ENCODE measurements at places on chromosomes 2 and 18.

DNA sequence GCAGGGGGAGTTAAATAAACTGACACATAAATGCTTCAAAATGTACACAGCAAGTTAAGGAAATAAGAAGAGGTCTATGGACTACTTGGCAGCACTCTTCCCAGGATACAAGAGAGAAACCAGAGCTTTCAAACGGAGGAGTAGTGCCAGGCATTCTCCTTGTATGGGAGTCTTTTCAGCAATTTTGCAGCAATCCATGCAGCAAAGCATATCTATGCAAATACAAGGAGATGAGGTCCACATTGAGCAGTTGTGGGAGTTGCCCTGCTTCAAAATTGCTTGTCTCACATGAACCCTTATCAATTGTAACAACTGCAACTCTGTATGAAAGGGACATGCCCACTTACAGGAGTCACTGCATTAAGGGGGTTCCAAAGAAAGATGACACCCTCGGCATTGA is 37.8 kb downstream of the SCN9A start:
- DNase-seq, result no peak

- no peak for DNase-seq
These were observed 28.7 kb downstream of the XIRP2 start for GRCh38 chr2:166916987-166917386.

GRCh38 chr2:171830039-171830438 is 64.0 kb downstream of the SLC25A12 start:
- no peak for DNase-seq

DNA sequence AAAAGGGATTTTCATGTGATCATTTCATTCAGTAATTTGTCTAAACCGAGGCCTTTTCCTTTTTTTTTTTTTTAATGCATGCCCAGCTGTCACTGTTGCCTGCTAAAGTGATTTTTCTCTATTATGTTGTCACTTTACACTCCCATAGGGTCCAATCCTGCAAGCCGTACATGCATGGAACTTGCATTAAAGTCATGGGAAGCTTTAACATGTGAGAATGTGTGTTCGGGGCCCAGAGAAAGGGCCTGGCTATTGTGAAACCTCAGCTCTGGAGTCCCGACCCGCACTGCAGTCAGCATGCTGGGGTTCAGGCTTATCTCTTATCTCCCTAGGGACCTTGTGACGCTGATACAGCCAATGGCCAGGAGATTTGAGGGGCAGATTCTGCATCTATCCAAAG is 474.6 kb downstream of the SLC4A3 start:
- no peak for DNase-seq

DNA sequence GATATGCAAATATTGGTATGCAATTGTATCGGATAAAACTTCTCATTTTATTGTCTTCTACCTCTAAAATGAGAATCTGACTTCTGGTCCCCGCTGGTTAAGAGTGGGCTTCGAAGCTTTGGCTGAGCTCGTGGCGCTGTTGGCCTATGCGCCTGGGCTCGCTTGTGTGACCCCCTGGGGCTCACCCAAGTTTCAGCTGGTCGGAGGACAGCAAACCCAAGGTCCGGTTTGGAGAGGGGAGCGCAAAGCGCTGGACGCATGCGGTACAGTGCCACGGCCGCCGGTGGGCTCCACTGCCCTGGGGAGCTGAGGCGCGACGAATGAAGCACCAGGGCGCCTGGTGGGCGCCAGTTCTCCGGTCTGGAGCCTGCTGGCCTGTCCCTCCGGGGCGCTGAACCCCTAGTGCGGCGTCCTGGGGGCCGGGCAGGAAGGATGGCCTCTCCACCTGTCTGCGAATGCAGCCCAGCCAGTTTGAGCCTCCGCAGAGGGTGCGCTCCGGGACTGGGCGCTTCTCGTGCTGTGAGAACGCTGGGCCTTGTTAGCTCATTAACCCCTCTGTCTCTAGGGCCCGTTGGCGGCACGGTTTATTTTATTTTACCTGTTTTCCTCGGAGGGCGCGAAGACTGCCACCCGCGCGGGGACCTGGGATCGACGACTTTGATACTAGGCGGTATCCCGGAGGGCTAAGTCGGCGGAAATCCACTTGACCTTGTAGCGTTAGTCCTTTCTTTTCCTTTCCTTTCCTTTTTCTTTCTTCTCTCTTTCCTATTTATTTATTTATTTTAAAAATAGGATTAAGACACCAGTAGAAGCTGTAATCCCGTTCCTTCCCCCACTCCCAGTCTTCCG is 10.4 kb downstream of the MEIS1 start:
- no peak for DNase-seq

DNA sequence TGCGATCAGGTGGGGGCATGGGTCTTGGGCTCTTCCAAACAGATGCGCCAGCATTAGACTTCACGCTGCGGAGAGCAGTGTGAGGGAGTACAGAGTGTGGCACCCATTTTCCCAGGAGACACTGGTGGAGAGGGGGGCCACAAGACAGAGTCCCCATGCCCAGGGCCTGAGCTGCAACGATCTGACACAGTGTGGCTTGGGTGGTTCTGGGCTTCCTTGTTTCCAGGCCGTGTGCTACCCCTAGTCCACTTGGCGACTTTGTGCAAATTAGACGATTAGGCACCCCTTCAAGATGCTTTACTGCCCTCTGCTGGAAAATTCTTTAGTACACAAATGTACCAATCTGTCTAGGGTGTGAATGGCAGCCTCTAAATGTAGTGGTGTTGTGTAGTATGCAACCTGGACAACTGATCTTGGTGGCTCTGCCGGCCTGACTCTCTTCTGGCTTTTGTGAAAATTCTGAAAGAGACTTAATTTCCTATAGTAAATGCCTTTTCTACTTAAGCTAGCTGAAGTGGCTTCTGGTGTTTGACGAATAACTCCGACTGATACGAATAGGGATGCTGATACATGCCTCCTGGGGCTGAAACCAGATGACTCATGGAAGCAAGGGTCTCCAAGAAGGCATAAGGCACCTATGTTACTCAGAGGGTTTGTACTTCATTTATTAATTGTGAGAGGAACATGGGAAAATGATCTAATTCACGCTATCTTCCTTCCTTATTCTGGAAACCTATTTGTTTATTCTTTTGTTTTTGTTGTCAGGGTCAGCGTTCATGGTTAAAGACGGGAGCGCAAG is 92.3 kb upstream of the SMAD2 start:
- peak; percentile 73 for DNase-seq

GRCh38 chr2:16625201-16625729 is 40.4 kb downstream of the CYRIA start:
- DNase-seq, result no peak

DNA sequence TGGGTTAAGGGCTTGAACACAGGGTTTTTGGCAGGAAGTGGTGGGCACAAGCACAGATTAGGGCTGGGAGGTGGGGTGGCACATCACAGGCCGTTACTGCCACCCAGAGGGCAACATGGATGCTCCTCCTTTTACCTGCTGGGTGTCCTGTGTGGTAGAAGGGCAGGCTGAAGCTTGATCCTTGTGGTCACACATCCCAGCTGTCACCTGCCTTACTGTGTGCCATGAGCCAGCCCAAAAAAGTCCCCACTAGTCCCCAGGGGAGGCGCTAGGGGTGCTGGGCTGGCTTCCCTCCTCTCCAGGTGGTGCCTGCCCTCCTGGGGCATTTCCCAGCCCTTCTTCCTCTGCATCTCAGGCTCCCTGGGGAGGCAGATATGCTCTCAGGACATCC is 50.5 kb upstream of the ALPP start:
- DNase-seq, result no peak

GRCh38 chr2:23901966-23902846 is 24.7 kb downstream of the ATAD2B start:
- DNase-seq, result no peak

DNA sequence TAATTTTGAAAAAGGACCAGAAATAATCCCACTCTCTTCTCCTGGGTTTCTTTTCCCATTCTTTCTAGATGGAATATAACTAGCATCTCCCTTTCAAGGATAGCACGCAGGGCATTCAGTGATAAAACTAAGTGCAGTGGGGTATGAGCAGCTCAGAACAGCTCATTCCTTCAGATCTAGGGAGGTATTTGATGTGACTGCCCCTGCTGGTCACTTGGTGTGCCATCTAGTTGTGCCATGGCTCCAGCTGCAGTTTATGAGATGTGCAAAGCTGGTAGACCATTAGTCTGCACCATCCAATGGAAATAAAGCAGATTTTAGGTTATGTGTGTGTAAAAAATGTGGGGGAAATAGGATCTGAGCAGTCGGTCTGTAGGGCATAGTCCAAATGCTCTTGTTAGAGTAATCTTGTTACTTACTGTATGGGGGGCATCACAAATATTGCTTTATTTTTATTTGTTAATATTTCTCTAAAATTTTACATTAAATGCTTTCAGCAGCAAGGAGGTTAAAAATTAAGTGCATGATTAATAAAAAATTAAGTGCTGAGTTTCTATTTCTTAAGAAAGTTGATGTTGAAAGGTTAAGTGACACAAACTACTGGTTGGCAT is 38.9 kb downstream of the CTAGE1 start:
- no peak for DNase-seq

GRCh38 chr18:65436430-65436829 is 314.4 kb upstream of the CDH7 start:
- no peak for DNase-seq

- DNase-seq, result no peak
These were observed 6.0 kb downstream of the NCK2 start for GRCh38 chr2:105750735-105751134.

- no peak for DNase-seq
These were observed 198.1 kb downstream of the MCFD2 start for GRCh38 chr2:46717344-46718121.

- DNase-seq, result peak; percentile 39
These were observed 89.9 kb downstream of the GULP1 start for GRCh38 chr2:188381614-188382013.

- DNase-seq, result no peak
These were observed 17.7 kb downstream of the RPIA start for GRCh38 chr2:88709181-88709631.

DNA sequence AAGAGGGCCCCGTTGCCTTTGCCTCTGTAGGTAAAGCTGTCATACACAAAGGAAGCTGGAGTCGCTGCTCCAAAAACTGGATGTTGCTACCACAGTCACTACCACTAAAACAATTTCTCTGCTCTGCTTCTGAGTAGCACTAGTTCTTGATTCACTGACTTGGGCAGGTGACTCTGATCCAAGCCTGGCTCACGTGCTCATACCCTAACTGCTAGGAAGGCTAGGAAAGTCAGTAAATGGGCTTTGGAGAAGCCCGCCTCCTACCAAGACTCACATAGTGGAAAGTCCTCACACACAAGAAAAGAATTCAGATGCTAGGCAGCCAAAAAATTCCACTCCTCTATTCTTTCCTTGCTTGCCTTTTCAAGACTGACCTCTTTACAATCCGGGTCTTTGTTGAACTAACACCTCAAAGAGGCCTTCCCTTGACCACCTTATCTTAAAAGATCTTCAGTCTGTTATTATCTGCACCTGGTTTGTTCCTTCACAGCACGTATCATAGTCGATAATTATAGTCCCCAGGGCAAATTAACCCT is 11.4 kb upstream of the DYNC1I2 start:
- DNase-seq, result no peak

- no peak for DNase-seq
These were observed 92.0 kb downstream of the ARMC9 start for GRCh38 chr2:231290321-231291015.
